Peyer's patch (tissue), 4 donors: ENCODE measurements at places on chromosomes 11 and 22. TPM values are rescaled to one million over a fixed set of nuclear protein-coding genes. Genes with fewer than 3 reads are reported as not detected.
A peak's percentile ranks its signal among the peaks of the same experiment; 100 is the strongest.

DNA sequence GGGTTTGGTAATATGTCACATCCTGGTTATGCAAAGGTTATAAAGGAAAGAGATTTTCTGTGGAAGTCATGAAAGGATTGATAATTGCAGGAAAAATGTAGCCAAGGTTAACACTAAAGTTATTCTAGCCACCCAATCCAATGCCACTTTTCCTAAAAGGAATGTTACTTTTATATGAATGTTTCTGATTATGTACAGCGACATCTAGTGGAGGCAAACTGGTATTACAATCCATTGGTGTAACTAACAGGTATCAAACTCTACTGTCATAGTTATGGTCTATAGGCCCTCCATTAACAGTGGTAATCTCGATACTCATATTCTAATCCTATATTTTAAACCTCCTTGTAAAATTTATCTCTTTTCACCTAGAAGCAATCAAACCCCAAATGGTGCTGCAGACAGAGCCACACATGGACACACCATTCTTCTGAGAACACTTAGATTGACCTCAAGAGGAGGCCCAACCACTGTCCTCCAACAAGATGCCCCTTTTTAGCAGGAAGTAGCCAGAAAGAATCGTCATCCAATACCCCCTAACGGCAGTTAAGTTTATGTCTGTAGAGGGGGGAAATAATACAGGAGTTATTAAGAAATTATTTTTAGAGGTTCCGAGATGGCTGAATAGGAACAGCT is 74.9 kb upstream of the RAG2 start:
- no peak for DNase-seq

DNA sequence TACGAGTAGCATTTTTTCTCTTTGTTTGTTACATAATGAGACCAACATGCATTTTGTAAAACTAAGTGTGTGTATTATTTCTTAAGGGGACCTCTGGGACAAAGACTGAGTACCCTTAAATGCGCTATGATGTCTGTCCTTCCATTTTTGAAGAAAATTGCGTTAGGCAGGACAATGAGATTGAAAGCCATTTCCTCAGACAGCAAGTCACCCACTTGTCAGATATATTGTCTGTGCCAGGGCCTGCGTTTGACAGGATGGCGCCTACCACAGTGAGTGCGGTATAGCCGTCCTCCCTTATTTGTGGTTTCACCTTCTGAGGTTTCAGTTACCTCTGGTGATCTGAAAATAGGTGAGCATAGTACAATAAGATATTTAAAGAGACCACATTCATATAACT is 2.2 kb downstream of the AP2A2 start:
- DNase-seq, result no peak

- DNase-seq, result no peak
Observed at GRCh38 chr22:50084080-50084477, 1.1 kb downstream of the MLC1 start.

GRCh38 chr11:58592760-58593472 is 14.1 kb downstream of the ZFP91 start:
- peak; percentile 65 for DNase-seq

The F2 gene
- not detected for total RNA-seq

The JAML gene
- total RNA-seq, result 7.5 TPM
